Activated CD4-positive, alpha-beta T cell treated with anti-CD3 and anti-CD28 coated beads for 4 hours (primary cell): ENCODE measurements at places on chromosomes 2 and 18.

DNA sequence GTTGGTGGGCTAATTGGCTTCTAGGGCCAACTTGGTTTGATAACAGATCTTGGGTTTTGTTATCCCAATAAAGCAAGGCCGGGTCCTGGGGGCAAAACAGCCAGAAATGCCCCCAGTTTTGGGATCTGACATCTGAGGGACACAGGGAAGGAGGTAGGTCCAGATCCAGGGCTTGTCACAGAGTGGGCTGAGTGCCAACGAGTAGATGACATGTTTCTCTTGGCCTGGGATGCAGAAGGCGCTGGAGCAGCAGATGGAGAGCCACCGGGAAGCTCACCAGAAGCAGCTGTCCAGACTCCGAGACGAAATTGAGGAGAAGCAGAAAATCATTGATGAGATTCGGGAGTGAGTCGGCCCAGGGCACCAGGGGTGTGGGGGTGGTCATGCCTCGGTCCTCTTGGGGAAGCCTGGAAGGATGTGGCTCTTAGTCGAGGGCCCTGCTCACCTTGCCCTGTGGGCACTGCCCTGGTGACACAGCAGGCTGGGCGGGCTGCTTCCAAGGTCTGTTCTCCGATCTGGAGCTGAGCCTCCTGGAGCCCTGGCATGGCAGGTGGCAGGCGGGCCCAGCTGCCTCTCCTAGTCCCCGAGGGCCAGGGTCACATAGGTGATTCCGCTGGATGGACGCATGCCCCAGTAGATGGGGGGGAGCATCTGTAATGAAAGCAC is 40.2 kb upstream of the LYPD6B start:
- DNase-seq, result no peak

DNA sequence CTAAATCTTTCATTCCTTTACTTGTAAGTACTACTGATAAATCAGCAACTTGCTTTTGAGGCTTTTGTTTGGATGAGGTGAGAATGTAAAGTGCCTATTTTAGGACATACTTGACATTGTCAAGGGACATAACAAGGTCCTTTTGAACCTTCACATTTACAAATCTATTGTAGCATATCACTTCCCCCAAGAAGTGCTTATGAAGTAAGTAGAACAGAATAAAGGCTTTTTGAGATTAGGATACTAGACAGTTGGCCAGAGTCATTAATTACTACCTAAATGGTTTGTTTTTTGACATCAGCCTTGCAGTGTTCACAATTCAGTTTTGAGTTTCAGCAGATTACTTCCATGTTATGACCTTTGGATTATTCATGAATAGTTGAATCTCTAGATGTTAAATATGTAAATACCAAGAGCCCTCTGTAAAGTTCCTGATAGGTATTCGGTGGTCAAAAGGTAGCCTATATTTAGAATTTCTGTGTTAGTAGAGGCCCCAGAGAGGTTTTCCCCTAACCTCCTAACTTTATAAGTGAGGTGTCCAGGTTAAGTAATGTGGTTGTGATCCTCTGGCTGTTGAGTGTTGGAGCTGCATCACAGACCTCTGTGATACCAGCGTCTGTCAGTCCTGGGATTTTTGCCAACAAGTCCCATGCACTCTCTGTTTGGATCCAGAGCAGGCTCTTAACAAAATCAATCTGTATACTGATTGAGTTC is 67.2 kb downstream of the LCLAT1 start:
- DNase-seq, result no peak

DNA sequence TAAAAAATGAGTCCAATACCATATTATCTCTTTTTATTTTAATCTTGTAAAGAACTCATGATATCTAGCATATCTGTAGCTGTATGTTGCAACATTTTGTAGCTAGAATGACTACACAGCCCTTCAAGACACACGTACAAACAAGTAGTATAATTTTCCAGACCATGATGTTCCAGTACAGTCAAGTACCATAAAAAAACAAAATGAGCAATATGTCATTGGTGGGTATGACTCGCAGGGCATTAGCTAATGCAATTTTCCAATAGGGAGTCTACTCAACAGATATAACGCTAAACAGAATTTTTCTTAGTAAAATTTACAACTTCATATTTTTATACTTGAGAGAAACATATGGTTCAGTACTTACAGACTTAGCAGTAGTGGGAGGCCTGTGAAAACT is 53.6 kb upstream of the UGP2 start:
- no peak for DNase-seq

GRCh38 chr2:218032336-218033171 is 29.8 kb upstream of the TNS1 start:
- no peak for DNase-seq

- DNase-seq, result no peak
Observed at GRCh38 chr18:21739604-21740537, 721 bp upstream of the MIB1 start.
